ENCODE measurements at places on chromosomes 11 and 22. TPM values are rescaled to one million over a fixed set of nuclear protein-coding genes. Genes with fewer than 3 reads are reported as not detected.

Gene ARHGAP42
- 7.7 TPM for total RNA-seq

Gene INPP5J
- total RNA-seq, result 0.78 TPM

Gene NCF4
- not detected for total RNA-seq

Gene PPP1R14B
- 222 TPM for total RNA-seq

Gene CYB5R2
- 4.0 TPM for total RNA-seq

Gene IFITM5
- total RNA-seq, result not detected

Gene RBX1
- total RNA-seq, result 53.3 TPM

Gene NRGN
- 10.5 TPM for total RNA-seq

Gene COMT
- 170 TPM for total RNA-seq

Gene TMEM126B
- total RNA-seq, result 53.0 TPM

Gene SLC22A12
- not detected for total RNA-seq

Gene HPX
- total RNA-seq, result 0.25 TPM

Gene HYLS1
- 14.3 TPM for total RNA-seq

Gene NXPE1
- total RNA-seq, result not detected

Gene ZBTB16
- total RNA-seq, result not detected

Gene NTM
- not detected for total RNA-seq

All from A549 treated with CORT108297 at 1 μM for 4 hours (cell line).